Panc1 (cell line): ENCODE measurements at places on chromosomes 16 and 17. TPM values are rescaled to one million over a fixed set of nuclear protein-coding genes. Genes with fewer than 3 reads are reported as not detected.

DNA sequence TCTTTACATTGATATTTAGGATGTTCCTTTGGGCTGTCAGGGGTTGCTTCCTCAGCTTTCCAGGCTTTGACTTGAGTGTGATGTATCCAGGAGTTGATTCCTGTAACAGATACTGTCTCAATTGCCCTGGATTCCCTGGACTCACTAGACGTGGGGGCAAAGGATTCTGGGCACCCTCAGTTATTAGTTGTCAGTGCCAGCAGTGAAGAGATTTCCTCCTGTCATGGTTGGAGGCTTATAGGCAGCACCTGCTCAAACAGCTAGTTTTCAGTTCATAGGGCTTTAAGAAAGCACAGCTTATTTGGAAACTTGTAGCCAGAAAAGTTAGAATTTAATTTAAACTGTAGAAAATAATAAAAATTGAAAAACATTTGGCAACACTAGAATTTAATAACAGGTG is 9.5 kb upstream of the B4GALNT2 start:
- DNase-seq: no peak

DNA sequence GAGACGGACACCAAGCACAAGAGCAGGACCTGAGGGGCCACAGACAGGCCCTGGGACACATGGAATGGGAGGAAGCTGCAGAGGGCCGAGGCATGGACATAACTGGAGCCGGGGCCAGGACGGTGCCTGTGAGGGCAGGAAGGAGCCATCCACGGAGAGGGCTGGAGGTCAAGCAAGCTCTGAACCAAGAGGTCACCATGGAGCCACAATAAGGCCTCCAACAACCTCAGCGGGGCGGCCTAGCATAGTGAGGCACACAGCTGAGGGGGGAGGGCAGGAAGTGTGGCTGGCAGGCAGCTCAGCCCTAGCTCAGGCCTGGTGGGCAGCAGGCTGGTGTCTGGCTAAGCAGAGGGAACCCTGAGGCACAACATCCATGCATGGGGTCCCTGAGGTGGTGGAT is 4.4 kb downstream of the MCRIP1 start:
- DNase-seq: no peak

DNA sequence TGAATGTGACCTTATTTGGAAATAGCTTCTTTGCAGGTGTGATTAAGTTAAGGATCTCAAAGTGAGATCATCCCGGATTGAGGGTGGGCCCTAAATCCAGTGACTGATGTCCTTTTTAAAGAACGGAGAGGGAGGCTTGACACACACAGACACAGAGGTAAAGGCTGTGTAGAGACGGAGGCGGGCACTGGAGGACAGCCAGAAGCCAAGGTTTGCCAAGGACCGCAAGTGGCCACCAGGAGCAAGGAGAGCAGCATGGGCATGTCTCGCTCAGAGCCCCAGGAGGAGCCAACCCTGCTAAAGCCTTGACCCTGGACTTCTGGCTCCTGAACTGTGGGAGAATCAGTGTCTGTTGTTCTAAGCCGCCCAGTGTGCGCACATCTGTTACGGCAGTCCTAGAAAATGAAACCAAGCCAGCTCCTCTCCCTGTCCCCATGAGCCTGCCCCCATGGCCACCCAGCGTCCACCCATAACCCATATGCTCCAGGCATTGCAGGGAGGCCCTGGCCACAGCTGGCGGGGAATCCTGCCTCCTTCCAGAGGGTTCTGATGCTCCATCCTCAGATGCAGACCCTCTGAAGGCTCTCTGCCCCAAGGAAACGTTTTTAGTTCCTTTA is 15.2 kb downstream of the CNGB1 start:
- no peak for DNase-seq

DNA sequence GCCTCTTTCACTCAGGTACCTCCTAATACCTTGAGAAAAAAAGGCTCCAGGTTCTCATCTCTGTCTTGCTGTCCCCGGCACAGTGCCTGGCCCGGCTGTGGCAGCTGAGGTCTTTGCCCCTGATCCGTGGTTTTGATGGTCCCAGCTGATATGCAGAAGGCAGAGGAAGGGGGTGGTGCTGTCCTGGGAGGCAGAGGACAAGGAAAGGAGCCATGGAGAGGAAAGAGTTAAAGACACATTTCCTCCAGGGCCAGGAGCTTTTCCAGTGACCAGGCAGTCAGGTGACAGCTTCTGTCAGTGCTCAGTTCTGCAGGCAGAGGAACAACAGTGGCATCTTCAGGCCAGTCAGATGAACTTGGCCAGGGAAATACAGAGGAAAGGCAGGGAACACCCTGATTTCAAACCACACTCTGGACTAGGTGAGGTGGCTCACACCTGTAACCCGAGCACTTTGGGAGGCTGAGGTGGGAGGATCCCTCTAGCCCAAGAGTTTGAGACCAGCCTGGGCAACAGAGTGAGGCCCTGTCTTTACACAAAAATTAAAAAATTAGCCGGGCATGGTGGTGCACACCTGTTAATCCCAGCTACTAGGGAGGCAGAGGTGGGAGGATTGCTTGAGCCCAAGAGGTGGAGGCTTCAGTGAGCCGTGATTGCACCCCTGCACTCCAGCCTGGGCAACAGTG is 3.3 kb upstream of the COG1 start:
- peak; percentile 36 for DNase-seq

DNA sequence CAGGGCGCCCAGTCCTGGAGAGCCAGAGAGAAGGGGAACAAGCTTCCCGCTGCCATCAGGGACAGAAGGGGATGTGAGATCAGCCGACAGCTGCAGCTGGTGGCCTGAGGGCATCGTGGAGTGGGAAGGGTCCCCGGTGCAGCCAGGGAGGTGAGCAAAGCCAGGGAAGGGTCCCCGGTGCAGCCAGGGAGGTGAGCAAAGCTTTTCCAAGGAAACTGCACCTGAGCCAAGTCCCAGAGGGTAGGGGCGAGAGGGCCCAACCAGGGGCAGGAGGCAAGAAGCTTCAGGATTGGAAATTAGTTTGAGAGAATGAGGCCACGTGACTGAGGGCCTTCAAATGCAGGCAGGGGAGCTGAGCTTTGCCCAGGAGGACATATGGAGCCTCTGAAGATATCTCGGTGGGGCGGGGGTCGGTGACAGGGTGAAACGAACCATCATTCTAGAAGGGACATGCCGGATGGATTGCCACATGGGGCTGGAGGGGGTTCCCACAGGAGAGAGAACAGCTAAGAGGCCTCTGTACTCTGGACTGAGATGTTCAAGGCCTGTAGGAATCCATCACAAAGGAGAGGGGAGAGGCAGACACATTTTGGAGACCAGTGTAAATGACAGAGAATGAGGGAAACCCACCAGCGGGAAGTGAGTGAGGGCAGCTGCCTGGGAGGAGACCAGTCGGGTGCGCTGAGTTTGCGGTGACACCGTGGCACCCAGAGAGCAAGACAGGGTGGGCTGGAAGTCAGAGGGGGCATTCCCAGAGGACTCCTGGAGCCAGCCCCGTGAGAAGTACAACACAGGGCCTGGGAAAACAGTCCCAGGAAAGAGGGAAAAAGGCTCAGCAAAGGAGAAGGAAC is 31.4 kb upstream of the RPH3AL start:
- DNase-seq: no peak

GRAPL gene
- 0.31 TPM for total RNA-seq

DNA sequence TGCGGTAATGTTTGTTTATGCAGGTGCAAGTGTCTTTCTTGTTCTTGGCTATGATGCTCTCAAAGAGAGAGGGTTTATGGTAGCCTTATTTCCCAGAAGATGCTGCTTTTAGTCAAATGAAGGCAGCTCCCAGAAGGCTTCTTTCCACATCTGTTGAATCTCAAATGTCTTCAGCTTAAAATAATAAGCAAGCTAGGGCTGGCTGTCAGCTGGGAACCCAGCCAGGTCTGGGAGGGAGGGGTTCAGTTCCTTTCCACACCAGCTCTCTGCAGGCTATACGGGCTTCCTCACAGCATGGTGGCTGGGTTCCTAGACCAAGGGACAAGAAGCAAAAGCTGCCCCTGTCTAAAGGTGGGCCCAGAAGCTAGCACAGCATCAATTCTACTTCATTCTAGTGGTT is 47.4 kb upstream of the ATF7IP2 start:
- no peak for DNase-seq

DNA sequence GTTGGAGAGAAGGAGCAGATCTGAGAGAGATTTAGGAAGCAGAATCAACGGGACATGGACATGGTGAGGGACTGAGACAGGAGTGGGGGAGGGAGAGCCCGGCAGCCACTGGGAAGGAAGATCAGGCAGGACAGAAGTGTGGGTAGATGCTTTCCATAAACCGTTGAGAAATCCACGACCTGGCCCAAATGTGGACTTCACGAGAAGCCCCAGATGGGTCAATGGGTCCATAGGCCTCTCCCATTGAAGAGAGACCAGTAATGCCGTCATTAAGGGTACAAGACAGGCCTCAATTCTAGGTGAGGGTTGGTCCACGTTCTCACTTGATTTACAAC is 530 bp upstream of the CCL22 start:
- DNase-seq: no peak

CD300H gene
- not detected for total RNA-seq

- DNase-seq: no peak
These were observed 28.1 kb downstream of the SCPEP1 start for GRCh38 chr17:57006040-57006439.

- DNase-seq: no peak
These were observed 2289.3 kb downstream of the TP53TG3F start for GRCh38 chr16:35748621-35749252.

- DNase-seq: no peak
These were observed 5.9 kb downstream of the SLC16A5 start for GRCh38 chr17:75093548-75094158.

EVPLL gene
- not detected for total RNA-seq

HSPB9 gene
- total RNA-seq: not detected

DNA sequence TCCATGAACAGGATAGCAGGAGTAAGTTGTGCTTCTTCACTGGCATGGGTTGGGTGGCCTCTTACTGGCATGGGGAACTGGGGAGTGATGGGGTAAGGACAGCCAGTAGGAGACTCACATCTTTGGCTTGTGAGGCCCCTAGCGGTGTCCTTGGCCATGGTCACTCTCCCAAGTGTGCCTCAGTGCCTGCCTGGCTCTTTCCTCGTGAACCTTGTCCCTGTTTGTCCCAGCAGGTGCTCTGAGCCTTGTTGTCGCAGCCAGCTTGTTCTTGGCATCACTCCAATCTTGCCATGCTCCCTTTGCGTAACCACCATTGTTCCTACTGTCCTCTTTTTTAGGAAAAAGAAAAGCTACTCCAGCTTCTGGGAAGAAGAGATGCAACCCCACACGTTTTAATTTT is 53.6 kb upstream of the SDK2 start:
- no peak for DNase-seq

GRCh38 chr17:77109764-77110359 is 30.9 kb upstream of the SEC14L1 start:
- no peak for DNase-seq

DNA sequence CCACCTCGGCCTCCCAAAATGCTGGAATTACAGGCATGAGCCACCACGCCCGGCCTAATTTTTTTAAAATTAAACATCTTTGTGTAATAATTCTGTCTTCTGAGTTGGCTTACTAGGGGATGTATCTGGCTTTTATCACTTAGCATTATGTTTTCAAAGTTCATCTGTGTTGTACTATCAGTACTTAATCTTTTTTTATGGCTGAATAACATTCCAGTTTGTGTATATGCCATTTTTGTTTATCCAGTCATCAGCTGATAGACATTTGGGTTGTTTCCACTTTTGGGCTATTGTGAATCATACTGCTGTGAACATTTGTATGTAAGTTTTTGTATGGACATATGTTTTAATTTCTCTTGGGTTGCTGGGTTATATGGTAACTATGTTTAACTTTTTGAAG is 69.0 kb downstream of the CHD9 start:
- DNase-seq: no peak

DNA sequence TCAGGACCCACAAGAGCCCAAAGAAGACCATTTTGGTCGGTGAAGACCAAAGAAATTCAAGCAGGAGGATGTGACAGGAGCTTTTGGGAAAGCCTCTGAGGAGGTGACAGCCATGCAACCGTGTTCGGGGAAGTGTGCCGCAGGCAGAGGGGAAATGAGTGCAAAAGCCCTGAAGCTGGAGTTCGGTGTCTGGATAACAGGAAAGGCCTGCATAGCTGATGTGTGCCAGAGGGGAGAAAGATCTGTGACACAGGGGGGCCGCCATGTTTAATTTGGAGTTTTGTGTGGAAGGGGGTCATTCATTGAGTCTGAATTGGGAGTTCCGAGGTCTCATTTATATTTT is 870 bp upstream of the ZC3H7A start:
- no peak for DNase-seq

- no peak for DNase-seq
These were observed 12.5 kb downstream of the ERN2 start for GRCh38 chr16:23700509-23700908.

DNA sequence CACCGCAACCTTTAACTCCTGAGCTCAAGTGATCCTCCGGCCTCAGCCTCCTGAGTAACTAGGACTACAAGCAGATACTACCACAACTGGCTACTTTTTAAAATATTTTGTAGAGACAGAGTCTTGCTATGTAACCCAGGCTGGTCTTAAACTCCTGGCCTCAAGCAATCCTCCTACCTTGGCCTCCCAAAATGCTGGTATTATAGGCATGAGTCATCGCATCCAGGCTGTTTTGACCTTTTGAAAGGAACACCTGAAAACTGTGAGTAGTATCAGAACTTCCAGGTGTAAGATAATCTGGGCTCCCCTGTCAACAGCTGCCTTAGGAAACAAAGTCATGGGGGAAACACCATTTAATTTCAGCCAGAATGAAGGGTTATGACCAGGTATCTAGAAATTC is 77.5 kb downstream of the CYTH1 start:
- DNase-seq: no peak

DNASE1L2 gene
- total RNA-seq: 4.4 TPM

- no peak for DNase-seq
These were observed 31.1 kb downstream of the RAI1 start for GRCh38 chr17:17712268-17712924.

DNA sequence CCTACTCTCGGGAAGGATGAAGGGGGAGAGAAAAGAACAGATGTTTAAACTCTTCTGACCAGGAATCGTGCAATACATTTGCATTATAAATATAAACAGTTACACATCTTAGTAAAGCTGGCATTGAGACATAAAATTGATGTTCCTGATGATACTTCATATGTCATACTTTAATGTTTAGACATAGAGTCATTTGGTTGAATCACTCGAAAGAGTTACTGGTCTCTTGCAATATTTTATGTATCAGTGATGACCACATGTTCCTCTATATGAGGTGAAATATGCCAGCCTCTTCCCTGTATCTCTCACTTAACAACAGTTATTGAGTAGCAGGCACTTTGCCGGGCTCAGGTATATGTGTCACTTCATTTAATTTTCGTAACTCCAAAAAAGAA is 49.7 kb upstream of the PMFBP1 start:
- DNase-seq: no peak

- DNase-seq: no peak
These were observed at the start of gene SLC47A2 for GRCh38 chr17:19716108-19717030. TSS of gene SLC47A2 (minus strand) at chr17:19716584. CDS start at chr17:19716555, 29 bp downstream.

- DNase-seq: no peak
These were observed 45.6 kb downstream of the CYB5B start for GRCh38 chr16:69469807-69470561.

DNA sequence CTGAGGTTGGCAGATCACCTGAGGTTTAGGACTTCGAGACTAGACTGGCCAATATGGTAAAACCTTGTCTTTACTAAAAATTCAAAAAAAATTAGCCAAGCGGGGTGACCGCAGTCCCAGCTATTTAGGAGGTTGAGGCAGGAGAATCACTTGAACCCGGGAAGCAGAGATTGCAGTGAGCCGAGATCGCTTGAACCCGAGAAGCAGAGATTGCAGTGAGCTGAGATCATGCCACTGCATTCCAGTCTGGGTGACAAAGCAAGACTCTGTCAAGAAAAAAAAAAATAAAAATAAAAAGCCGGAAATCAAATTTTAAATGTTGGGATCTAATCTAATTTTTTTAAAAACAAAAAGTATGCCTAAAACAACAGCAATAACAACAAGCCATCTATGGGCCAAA is 56.3 kb downstream of the ABCC1 start:
- DNase-seq: no peak

GRCh38 chr17:48517478-48517877 is 13.3 kb downstream of the HOXB1 start:
- no peak for DNase-seq
